ENCODE measurements at places on chromosomes 16 and 17. TPM values are rescaled to one million over a fixed set of nuclear protein-coding genes. Genes with fewer than 3 reads are reported as not detected.

- no peak for DNase-seq
These were observed 6.9 kb downstream of the SULT1A2 start for GRCh38 chr16:28589930-28590329.

GRCh38 chr16:49048557-49048956, 233.1 kb downstream of the CBLN1 start:
- DNase-seq, result no peak

- no peak for DNase-seq
These were observed 33.5 kb downstream of the NUP93 start for GRCh38 chr16:56763291-56763916.

Gene MYH3
- total RNA-seq, result 2.0 TPM

GRCh38 chr16:2953706-2954627, 10.1 kb upstream of the KREMEN2 start:
- no peak for DNase-seq

Gene TBC1D28
- total RNA-seq, result not detected

DNA sequence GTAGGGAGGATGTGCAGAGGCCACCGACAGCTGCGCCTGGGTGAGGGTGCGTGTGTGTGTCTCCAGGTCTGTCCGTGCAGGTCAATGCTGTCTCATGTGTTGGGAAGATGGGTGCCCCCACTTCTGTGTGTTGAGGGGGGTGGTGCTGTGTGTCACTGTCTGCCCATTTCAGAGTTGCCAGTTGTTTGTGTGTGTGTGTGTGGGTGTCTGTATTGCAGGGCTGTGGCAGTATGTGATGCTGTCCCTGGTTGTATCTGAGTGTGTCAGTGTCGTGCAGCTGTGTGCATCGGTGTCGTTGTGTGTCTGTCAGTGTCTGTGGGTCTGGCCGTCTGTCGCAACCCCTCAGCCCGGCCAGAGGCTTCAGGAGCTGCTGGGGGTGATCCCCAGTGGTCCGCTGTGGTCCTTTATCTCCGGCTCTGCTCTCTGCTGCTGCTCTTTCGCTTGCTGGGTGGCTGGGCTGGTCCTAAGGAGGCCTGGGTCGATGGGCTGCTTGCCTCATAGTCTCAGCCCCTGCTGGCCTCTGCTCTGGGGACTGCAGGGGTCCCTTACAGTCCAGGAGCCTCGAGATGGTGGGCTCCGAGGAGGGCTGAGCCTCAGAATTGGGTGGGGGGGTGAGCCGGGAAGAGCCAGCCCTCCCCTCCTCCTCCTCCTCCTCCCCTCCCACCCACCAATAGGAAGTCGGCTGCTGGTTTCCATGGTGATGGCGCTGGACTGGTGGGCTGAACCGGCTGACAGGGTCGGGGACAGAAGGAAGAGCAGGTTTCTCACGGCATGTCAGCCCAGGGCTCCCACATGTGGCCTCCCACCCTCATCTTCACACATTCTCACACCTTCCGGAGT, at the start of gene TSPOAP1:
Gene TSPOAP1, minus strand, starts transcription at position 601 of the 840 bp plus-strand sequence. CDS start 875 bp downstream, outside the sequence.
- peak; percentile 74 for DNase-seq

GRCh38 chr17:83119987-83120864, 40.8 kb downstream of the METRNL start:
- DNase-seq, result no peak

- no peak for DNase-seq
These were observed 117.7 kb downstream of the PRKCB start for GRCh38 chr16:23953476-23953875.

DNA sequence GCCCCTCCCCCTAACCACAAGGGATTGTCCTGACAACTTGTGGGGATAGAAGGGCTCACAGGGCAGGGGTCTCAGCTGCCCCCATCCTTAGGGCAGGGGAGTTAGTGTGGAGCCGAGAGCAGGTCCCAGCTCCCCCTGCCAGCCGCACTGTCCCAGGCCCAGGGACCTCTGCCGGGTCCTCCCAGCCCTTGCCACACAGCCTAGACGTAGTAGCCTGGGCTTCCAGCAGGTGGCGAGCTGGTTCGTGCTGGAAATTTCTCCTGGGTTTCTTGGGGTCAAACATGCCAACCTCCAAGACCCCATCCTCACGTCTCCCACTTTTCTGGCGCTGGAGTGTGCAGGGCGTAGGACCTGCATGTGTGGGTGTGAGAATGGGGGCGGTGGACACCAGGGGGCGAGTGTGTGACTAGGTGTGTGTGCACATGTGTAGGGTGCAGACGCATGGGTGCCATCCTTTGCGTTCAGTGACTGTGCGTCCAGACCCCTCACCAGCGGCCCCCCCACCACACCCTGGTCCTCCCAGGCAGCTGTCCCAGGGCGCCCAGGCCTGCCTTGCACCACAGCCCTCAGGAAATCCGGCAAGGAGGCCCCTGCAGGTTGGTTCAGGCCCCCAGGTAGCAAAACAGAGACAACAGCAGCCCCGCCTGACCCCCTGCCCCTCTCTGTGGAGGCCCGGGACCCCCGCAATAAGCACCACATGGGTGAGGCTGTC, 29.5 kb downstream of the SBK1 start:
- DNase-seq, result no peak

Gene FZD2
- total RNA-seq, result 0.27 TPM

Gene B4GALNT2
- 0.02 TPM for total RNA-seq

- DNase-seq, result no peak
These were observed 126.6 kb downstream of the SOCS1 start for GRCh38 chr16:11129378-11129781.

DNA sequence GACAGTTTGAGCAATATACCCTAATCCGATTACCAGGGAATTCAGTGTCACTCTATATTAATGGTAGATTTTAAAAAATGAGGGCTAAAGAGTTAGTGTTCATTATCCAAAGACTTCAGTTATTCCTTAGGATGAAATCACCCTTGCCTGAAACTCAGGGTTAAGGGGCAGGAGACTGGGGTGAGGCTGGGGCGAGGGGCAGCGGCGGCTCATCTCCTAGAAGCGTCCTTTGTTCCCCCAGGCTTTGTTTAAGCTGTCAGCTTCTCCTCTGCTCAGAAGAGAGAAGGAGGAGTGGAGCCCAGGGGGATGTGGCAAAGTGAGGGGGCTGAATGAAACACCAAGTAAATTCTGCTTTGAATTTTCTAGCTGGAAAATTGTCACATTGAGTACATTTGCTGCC, 117.7 kb upstream of the ELAC2 start:
- no peak for DNase-seq
